ENCODE measurements at places on chromosomes 5 and 9.

- DNase-seq, result no peak
These were observed 4.1 kb downstream of the TRIM23 start for GRCh38 chr5:65620021-65620420.

DNA sequence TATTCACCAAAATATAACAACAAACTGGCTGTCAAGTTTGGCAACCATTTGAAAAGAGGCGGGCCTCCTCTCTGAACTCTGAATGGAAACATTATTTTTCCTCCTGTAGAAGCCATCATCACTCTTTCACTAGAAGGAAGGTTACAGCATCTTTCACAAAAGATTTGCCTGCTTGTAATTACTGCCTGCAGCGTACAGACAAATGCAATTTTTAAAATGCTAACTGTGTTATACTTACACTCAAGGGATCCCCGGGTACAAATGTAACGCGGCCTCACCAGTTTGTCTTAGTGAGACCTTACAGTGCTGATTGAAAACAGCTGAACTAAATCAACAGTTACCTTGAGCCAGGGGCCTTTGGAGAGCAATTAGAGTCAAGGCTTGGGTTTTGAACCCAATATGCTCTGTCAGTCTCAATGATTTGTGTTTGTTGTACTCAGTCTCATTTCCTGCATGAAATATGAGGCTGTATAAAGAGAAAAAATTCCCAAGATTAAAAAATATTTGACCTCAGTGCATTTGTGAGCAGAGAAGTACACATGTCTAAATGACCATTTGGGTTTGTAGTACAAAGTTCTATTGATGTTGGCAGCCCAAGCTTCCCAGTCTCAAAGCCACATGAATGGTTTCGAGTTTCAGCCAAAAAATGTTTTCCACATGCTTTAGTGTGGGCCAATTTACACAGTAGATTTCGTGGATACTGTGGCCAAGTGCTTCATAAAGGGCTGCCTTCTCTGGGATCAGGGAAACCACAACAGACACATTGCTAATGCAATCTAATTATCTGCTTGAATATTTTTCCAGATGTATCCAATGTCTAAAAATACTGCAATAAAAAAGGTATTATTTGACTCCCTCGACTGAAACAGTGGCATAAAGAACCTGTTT is 500.0 kb downstream of the SPATA31D1 start:
- no peak for DNase-seq

GRCh38 chr5:137036640-137037039 is 462.5 kb downstream of the SPOCK1 start:
- no peak for DNase-seq

- no peak for DNase-seq
These were observed 1.2 kb downstream of the CXXC5 start for GRCh38 chr5:139649082-139649991.

DNA sequence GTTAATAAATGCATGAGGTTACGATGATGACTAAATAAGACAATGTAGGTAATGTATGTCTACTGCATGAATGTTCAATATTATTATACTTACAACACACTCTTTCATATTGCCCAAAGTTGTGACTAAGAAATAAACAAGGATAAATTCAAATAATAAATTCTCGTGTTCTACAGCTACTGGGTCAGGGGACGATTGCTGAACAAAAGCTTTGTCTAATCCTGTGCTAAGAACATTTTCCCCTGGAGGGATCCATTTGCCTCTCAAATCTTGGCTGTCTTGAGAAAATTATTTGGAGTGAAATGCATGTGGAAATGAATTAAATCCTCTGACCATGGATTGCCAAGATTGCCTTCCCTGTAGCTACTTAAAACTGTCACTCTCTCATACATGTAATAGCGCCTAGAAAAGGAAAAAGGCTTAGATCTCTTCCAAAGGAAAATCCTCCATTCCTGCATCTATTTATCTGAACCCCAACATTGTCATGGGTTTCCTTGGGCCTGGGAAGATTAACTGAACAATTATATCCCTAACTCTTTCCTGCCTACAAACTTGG is 893.8 kb upstream of the ACO1 start:
- DNase-seq, result no peak

- DNase-seq, result no peak
These were observed 23.4 kb upstream of the GLRA1 start for GRCh38 chr5:151947931-151948608.

- no peak for DNase-seq
These were observed 254.1 kb upstream of the ACTBL2 start for GRCh38 chr5:57736716-57737115.

GRCh38 chr5:114185274-114185673 is 176.6 kb upstream of the KCNN2 start:
- DNase-seq, result no peak

- DNase-seq, result no peak
These were observed 383.5 kb downstream of the GLIS3 start for GRCh38 chr9:3916411-3916810.

DNA sequence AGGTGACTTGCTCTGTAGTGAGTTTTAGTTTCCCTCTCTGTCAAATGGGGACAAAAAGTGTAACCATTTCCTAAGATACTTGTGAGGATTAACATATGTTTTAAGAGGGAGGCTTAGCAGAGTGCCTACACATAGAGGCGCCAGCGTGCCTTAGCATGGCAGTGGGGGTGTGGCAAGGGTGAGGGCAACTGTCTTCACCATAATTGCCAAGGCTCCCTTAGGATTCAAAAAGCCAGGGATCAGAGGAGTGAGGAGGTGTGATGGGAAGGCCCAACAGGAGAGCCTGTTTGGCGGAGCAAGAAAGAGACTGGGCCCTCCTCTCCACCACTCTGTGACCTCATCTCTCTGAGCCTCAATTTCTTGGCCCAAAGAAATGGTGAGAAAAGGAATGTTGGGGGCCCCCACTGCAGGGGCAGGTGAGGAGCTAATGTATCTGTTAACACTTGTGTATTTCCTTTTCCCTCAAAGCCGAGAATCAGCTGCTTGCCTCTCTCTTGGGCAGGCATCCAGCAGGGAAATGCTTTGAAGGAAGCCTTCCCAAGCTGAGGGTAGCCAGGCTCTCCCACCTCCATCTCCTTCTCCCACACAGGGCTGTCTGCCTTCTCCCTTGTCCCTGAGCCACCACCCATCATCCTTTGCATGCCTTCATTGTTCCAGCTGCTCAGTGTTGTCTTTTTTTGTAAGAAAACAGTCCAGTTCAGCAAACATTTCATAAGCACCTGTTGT is 76.0 kb downstream of the DAB2IP start:
- no peak for DNase-seq

DNA sequence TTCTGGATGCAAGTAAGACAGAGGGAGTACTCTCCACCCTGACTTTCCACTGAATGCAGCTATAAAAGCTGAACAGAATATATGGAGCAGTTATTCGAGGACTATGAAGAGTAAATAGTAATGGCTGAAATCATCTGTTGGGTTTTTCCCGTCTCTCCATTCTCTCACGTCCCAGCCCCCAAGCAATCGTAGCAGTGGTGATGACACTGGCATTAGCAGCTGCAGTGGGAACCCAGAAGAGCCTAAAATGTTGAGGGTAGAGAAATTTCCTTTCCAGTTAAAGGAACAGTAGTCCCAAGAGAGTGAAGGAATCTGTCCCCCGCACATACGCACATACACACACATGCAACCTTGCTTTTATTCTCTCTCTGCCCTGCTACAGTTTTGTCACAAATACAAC is 33.2 kb downstream of the MED27 start:
- DNase-seq, result no peak

DNA sequence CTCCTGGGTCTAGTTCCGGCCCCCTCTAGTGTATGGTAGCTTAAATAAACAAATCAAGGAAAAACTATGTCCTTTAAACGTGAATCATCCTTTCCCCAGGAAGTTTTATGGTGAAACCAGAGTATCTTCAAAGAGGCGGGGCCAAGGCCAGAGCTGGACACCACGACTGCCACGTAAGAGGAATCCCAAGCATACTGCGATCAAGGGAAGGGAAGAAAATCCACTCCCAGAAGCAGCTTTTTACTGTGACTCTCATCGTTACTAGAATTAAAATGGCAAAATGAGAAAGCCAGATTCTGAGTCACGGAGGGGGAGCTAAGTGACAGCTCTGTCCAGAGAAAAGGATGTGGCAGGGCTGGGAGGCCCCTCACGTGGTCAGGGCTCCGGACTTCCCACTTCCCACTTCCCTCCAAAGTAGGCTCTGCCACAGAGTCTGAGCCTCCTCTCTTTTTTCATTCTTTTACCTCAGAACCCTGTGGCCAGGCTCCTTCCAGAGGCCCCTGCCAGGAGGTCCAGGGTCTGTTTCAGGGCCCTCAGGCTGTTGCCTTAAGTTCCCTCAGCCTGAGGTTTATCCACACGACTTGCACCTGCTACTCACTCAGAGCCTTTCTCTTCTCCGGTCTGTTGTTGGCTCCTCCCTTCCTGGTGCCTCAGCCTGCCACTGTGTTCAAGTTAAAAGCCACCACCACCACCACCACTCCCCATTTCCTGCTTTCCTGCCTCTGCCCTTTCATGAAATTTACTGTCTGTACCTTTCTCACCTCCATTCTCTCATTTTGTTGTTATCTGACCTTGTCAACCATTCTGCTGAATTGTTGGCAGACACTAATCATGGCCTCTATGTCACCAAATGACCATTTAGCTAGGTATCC is 1.4 kb upstream of the GLRX start:
- DNase-seq, result peak; percentile 61

DNA sequence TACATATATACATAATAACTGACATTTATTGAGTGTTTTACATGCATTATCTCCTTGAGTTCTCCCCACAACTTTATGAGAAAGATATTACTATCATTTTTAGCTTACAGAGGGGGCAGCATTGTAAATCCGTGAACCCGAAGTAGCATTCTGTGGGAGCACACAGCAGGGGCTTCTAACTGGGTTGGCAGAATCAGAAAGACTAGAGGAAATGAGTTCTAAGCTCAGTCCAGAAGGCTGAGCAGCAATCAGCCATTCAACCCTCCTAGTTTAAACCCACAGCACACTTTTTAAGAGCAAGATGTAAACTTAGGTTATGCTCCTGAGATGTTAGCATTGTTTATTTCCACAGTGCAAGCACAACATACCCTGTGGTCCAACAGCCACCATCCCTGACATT is 177.2 kb downstream of the TMEM38B start:
- DNase-seq, result no peak

- peak; percentile 74 for DNase-seq
These were observed 71.9 kb downstream of the FOXD1 start for GRCh38 chr5:73376618-73377170.

GRCh38 chr5:143533978-143534760 is 130.7 kb upstream of the NR3C1 start:
- no peak for DNase-seq

DNA sequence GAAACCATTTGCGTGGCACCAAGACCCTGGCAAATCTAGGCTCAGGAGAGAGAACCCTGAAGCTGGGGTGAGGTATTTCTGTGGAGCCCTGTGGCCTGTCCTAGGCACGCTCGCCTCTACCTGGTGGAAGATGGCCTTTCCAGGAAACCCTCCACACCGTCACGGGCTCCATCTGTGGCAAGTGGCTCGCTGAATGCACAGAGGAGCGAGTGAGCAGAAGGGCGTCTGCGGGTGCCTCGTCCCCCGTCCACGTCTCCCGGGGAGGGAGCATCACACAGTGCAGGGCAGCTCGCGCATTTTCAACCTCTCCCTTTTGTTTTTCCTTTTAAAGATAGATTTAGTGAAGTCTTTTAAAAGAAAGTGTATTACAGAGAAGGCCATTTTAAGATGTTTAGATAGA is 25.3 kb upstream of the RASGEF1C start:
- DNase-seq, result no peak

- no peak for DNase-seq
These were observed 13.5 kb downstream of the SRFBP1 start for GRCh38 chr5:121975294-121975693.

DNA sequence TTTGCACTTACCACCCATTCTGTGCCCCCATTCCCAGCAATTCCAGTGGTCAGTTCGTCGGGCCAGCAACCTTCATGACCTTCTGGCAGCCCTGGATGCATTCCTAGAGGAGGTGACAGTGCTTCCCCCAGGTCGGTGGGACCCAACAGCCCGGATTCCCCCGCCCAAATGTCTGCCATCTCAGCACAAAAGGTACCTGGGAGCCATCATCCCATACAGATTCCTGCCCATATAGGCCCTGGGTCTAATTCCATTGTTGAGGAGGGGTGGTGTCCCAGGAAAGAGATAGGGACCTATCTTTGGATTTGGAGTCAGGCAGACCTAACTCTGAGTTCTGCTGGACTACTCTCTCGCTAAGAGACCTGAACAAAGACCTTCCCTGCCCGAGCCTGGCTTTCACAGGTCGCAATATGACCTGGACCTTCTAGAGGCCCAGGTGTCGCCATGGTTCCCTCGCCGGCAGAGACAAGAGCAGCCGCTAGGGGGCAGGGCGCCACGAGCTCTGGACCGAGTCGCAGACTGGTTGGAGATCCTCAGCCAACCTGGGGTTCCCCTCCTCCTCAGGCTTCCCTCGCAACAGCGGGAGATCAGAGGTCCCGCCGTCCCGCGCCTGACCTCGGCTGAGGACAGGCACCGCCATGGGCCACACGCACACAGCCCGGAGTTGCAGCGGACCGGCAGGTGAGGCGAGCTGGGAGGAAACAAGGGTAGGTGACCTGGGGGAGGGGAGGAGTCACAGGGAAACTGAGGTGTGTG is 3.1 kb downstream of the SLC4A9 start:
- DNase-seq, result peak; percentile 72

GRCh38 chr9:2837915-2838314 is 6.0 kb downstream of the PUM3 start:
- DNase-seq, result no peak

GRCh38 chr5:132059043-132059695 is 1.3 kb upstream of the IL3 start:
- DNase-seq, result no peak

DNA sequence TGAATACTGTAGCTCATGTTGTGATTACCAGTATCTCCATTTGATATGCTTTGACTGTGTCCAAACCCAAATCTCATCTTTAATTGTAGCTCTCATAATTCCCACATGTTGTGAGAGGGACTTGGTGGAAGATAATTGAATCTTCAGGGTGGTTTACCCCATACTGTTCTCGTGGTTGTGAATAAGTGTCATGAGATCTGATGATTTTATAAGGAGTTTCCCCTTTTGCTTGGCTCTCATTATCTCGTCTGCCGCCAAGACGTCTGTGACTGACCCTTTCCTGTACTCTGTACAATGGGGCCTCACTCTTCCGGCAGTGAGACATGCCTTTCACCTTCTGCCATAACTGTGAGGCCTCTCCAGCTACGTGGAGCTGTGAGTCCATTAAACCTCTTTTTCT is 59.3 kb downstream of the TRIO start:
- DNase-seq, result no peak
